Activated CD8-positive, alpha-beta memory T cell treated with anti-CD3 and anti-CD28 coated beads, Interleukin-2, amount 10 ng/mL, durations not matched to agents 7 days and 5 days (primary cell): ENCODE measurements at places on chromosomes 4 and X. TPM values are rescaled to one million over a fixed set of nuclear protein-coding genes. Genes with fewer than 3 reads are reported as not detected.
A peak's percentile ranks its signal among the peaks of the same experiment; 100 is the strongest.

DNA sequence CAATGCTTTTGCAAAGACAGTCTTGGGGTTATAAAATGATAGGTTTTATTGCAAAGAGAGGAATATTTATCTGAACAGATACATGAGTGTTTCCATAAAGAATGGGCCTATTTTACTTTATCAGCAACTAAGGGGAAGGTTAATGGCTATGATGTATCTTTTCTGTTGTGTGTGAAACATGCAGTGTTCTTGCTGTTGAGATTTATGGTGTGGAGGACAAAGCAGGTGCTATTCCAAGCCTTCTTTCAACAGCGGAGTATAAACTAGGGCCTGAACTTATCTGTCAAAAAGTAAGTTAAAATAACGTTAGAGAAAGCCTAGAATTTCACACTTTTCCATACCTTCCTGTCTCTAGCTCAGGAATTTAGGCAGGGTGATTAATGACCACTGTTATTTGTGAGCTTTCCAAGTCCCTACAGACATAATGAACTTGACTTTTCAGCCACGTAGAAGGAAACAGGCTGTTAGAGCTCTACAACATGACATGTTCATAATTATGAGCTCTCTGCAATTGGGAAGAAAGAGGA lies 411.4 kb downstream of the IL1RAPL1 start:
- no peak for DNase-seq

DNA sequence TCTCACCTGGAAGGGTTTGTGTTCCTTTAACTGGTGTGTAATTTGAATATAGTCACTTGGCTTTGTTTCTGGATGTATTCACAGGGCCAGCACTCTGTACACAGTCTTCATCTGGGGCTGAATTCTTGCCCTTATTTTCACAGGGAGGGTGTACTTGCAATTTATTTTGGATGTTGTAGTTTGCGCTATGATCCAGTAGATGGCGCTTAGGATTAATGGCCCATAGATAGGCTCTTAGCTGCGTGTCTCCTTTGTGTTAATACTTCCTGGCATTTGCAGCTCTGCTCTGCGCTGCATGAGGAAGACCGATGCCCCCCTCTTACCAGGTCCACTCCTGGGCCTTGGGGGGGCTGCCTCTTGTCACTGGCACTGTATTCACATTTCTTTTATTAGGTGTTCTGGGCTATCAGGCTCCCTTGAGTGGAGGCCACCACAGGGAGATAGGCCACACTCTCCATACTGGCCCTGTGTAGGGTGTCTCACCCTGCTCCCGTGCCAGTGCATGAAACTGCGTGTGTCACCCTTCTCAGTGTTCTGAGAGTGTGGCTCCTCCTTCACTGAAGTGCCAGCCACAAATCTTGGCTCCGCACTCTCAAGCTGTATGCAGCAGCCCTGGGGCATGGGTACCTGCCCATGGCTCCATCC lies 562.2 kb downstream of the ZIC3 start:
- DNase-seq: no peak

Gene H2BW2
- not detected for total RNA-seq

- no peak for DNase-seq
Observed at GRCh38 chr4:44806071-44806470, 79.7 kb upstream of the GNPDA2 start.

Gene ALPK1
- total RNA-seq: 17.7 TPM

Gene CTAG2
- total RNA-seq: 31.6 TPM

GRCh38 chr4:41935652-41936021 lies 408 bp downstream of the TMEM33 start:
- peak; percentile 50 for DNase-seq

- DNase-seq: no peak
Observed at GRCh38 chrX:150421816-150422215, 58.7 kb downstream of the MAMLD1 start.

Gene ATP8A1
- 31.3 TPM for total RNA-seq

Gene CSAG1
- not detected for total RNA-seq

DNA sequence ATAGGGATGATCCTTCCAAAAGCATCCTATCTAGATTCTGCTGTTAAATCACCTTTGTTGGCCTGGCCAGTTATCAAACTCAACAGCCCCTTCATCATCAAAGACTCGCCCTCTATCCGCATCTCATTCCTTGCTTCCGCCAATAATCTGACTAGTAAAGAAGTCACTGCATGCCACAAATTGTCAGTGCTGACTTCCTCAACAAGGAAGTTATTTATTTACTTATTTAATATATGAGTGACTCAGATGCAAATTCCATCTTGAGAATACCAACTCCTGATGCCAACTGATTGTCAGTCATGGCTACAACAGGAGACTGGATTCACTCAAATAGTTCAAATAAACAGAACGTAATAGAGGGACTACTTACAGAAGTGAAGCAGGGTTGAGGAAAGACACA lies 283.8 kb downstream of the TRIML1 start:
- no peak for DNase-seq

DNA sequence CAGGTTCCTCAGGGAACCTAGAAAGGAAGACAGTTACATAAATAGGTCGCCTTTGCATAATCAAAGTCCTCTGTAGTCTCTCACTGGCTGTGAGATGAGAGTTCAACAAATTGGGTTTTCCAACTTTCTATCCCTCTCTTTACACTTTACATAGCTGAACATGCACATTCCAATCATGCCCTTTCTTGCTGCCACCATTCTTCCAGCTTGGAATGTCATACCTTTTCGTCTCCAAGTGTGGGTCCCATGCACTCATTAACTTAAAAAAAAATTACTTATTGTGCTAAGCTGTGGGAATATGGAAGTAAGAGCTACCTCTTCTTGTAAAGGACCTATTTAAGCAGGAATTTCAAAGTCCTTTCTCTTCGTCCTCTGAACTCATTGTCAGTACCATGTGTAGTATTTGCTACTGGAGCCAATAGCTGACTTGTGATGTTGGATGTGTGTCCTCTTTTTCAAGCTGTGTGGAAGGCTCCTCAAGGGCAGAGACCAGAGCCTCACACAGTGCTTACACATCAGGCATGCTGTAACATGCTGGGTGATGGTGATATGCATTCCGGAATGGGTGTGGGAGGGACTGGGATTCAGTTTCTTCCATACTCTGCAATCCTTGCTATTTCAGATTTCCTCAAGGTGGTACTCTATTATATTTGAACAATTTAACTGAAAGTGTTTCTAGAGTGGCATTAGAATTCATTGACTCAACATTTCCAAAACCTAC lies 7.1 kb downstream of the ENOPH1 start:
- no peak for DNase-seq

- DNase-seq: peak; percentile 67
Observed at GRCh38 chr4:184648313-184649025, 778 bp downstream of the CASP3 start.

GRCh38 chrX:41516999-41517765 lies 70.0 kb downstream of the NYX start:
- DNase-seq: no peak

- DNase-seq: no peak
Observed at GRCh38 chr4:66636349-66636748, 909.0 kb downstream of the CENPC start.

DNA sequence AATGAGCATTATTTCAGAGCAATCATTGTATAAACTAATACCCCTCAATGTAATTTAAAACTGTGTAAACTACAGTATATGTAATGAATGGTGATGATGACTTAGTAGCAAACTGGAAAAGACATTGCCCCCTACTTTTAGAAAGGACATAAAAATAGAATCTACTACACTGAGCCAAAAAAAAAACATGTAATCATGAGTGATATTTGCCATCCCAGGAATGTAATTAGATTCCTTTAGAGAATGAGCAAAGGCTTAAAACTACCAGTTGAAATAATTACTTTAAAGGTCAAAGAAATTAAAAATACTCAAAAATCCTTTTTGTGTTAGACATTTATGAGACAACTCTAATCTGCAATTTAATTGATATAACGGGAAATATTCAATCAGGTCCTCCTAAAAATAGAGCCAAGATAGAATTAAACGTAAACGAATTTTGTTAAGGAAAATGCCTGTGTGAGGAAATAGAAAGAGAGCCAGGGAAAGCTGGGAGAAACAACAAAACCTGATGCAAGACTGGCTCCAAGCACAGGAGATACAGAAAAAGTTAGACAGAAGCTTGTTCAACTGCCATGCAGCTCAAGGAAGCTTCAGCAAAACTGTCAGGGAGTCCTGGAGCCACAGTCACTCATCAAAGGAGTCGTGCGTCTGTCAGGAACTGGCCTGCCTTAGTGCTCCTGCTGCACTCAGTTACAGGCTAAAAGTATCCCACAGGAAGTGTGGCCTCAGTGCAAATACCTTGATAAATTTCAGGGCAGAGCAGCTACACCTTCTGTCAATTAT lies 655.7 kb upstream of the INTU start:
- no peak for DNase-seq

DNA sequence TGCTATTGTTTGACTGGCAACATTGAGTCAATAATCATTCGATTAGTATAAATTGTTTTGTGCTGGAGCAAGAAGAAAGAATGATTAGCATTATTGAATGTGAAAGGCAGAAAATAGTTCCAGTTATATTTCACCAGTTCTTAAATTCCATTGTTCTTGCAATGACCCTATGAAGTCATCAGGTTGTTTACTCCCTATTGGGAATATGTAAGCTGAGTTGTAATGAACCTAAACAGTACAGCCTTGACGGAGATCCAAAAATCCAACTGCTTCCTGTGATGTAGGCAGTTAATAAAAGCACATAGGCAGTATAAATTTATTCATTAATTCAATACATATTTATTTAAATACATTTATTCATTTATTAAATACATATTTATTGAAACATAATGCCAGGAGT lies 947.5 kb downstream of the PCDH7 start:
- no peak for DNase-seq

DNA sequence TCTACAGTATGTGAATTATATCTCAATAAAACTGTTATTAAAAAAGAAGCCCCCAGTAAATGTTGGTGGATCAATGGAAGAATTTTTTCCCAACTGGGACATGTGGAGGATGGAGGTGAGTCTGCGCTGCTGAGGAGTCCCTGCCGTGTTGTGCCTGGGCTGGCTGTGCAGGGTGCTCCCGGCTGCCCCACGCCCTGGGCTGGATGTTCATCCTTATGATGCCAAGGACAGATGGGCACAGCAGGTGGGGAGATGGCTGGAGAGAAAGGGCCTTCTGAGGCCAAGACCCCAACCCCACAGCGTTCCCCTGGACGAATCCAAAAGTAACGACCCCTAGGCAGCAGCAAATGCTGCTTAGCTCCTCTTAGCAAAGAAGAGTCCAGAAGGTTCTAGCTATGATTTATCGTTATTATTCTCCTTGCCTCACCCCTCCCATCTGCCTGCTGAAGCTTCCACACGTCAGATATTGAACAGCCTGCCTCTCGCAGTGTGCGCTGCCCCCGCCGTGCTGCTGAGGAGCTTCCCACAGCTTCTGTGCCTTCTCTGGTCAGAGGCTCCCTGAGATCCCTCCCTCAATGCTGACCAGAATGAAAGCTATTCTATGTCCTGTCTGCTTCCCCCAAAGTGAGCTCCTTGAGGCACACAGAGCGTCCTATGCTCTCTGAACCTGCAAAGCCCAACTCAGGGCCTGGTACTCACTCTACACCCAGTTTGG lies 26.5 kb downstream of the HMX1 start:
- DNase-seq: no peak

Gene RBBP7
- total RNA-seq: 193 TPM

Gene CFP
- total RNA-seq: 4.0 TPM

- DNase-seq: no peak
Observed at GRCh38 chr4:16237715-16238114, 11.4 kb upstream of the TAPT1 start.

Gene MEPE
- total RNA-seq: not detected

- no peak for DNase-seq
Observed at GRCh38 chr4:56741595-56741994, 60.5 kb upstream of the HOPX start.

DNA sequence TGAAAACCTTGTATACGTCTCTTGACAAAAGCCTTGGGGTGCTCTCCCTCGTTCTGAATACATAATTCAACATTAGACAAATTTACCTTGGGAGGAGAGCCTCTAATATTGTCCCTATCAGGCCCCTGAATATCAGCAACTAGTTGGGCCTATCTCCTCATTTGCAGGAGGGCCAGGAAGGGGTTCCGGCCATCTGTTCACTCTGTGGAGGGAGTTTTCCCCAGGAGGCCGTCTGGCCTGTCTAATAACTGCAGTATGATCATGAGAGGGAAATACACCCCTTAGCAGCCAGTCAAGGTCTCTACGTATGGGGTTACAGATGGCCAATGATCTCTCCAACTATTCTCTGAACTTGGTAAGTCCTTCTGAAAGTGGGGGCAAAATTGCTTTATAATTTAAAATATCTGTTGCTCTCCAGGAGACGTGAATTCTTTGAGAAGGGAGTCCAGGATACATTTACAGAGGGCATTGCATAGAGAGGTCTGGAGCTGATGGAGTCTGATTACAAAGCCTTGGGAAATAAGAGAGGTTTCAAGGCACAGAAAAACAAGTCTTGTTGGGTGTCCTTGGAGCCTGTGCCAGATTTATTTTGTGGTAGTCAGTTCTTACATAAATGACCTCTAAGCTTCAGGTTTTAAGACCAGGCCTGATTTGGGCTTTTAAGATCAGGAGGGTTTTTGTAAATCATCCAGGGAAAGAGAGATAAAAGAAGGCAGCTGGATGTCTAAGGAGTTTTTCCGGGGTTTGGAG lies 48.2 kb upstream of the UXT start:
- DNase-seq: no peak

Gene MCF2
- 0.23 TPM for total RNA-seq

DNA sequence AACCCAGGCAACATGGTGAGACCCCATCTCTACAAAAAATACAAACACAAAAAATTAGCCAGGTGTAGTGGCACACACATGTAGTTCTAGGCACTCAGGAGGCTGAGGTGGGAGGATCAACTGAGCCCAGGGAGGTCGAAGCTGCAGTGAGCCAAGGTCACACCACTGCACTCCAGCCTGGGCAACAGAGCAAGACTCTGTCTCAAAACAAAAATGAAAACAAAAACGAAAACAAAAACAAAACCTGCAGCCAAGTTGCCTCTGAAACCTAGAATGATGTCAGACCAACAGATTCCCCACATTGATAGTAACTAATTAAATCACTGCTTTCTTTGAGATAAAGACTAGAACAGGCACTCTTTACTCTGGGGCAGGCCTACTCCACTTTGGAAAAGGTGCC lies 104.5 kb downstream of the AMELX start:
- no peak for DNase-seq

Gene HSD17B13
- 0.09 TPM for total RNA-seq

DNA sequence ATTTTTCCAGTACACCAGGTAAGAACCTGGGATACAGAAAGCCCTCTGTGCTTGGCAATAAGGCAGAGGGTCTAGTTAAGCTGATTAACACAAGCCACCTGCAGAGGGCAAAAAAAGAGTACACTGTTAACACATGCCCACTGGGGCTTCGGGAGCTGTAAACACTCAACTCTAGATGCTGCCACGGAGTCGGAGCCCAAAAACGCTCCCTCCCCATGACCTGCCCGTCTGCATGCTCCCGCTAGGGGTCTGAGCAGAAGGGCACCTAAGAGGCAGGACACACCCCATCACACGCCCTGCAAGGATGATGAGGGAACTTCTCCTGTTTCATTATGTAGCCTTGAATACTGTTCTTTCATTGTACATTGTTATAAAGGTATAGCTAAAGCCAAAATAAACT lies 715.6 kb upstream of the AADAT start:
- no peak for DNase-seq

Gene BRS3
- not detected for total RNA-seq

Gene GUCY1A1
- 0.87 TPM for total RNA-seq

Gene COX7B2
- not detected for total RNA-seq

Gene RS1
- not detected for total RNA-seq

GRCh38 chr4:8410641-8411271 lies 29.8 kb downstream of the ACOX3 start:
- DNase-seq: peak; percentile 47

Gene LEF1
- 29.4 TPM for total RNA-seq

Gene PHEX
- 1.1 TPM for total RNA-seq

Gene ARHGEF38
- not detected for total RNA-seq
